CD4-positive, alpha-beta T cell treated with Interleukin-2 at 100 ng/mL for 4 hours (primary cell): ENCODE measurements at places on chromosomes 3 and 15.

DNA sequence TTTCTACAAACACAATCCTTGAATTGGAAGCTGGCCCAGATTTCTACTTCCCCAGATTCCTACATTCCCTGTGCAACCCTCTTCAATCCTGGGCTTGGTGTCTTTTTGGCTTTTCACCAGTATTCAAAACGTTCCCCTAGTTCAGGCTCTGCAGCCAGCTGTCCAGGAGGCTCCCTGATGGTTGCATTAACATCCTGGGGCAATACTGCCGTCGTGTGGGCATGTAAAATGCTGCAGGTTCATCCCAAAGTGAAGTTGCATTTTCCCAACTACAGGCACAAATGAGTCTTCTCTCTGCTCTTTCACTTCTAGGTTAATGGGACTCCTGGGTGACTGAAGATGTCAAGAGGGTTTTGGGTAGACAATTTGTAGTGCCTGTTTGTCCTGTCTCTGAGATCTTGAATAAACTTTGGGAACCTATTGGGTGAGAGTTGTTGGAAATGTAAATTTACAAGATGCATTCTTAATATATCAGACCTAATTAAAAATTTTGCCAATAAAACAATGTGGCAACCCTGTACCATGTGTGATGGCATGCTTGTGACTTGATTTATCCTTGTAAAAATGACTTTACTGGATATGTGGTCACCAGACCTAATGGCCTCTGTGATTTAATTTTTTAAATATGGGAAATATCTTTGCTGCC, 28.6 kb downstream of the SOX14 start:
- no peak for DNase-seq

DNA sequence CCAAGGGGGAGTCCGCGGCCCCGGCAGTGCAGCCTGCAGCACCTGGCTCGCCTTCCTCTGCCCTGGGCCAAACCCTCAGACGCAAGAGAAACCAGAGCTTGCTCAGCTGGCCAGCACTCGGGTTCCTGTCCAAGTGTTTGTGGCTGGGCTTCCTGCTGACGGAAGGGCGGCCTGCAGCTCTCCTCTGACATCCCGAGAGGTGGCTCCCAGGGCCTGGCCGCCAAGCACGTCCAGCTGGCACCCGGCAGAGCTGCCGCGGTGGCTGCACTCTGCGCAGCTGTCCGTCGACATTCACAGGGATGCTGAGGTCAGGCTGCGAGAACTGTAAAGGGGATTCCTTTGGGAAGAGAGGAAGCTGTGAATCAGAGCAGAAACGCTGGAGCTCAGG, 85.6 kb downstream of the CPN2 start:
- DNase-seq = no peak

GRCh38 chr15:62391641-62392262, 226.7 kb upstream of the C2CD4B start:
- DNase-seq = no peak

DNA sequence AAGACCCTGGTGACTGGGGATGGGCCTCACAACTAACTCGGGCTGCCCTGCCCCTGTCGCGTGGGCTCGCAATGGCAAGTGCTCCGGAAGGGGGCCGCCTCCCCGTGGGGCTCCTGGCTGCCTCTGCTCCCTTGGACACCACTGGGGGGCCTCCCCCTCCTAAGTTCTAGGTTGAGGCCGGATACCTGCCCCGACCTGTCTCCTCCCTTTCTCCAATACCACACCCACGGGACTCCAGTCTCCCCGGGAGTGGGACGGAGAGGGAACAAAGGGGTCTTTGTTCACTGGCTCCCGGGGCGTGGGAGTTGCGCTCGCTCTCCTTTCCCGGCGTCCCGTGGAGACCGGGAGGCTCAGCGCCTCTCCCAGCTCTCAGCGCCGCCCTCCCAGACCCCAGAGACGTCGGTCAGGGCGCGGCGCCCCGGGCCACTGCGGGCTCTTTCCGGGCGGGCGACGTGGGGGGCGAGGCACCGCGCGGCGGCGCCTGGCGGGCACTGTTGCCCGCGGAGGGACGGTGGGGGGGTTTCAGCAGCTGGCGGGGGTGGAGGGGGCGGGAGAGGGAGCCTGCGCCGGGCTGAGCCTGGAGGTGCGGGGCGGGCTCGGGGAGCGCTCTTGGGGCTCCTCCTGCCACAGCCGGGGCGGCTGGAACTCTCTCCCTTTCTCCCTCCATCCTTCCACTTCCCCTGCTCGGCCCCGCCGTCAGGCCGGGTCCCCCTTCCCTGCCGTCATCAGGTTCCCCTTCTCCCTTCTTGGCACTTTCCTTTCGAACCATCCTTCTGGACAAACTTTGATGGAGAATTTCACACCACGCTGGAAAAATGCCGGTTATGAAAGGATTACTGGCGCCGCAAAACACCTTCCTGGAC, at the start of gene KCNH8:
Gene KCNH8, plus strand, starts transcription at position 606 of the 863 bp plus-strand sequence. Its CDS starts 210 bp downstream, at position 816.
- DNase-seq = no peak

- no peak for DNase-seq
These were observed 56.0 kb upstream of the PLSCR4 start for GRCh38 chr3:146306656-146307455.

- DNase-seq = no peak
These were observed 306.9 kb downstream of the GAP43 start for GRCh38 chr3:115930168-115930567.

- DNase-seq = no peak
These were observed 27.5 kb downstream of the FLNB start for GRCh38 chr3:58035524-58036255.

GRCh38 chr15:58224068-58224467, 85.9 kb downstream of the AQP9 start:
- DNase-seq = no peak
